ENCODE measurements at places on chromosomes 3 and 15. TPM values are rescaled to one million over a fixed set of nuclear protein-coding genes. Genes with fewer than 3 reads are reported as not detected.

PP2D1 gene
- not detected for total RNA-seq

MCTP2 gene
- 20.0 TPM for total RNA-seq

KLHL40 gene
- total RNA-seq, result not detected

CIB2 gene
- 8.6 TPM for total RNA-seq

STIMATE gene
- total RNA-seq, result 7.9 TPM

PLSCR1 gene
- total RNA-seq, result 32.1 TPM

PLA2G4B gene
- total RNA-seq, result 8.2 TPM

DNAH1 gene
- 1.2 TPM for total RNA-seq

CPEB1 gene
- total RNA-seq, result under 0.01 TPM

KNG1 gene
- total RNA-seq, result not detected

CCDC39 gene
- total RNA-seq, result not detected

DUOXA2 gene
- total RNA-seq, result not detected

WDR93 gene
- total RNA-seq, result not detected

IL17RB gene
- not detected for total RNA-seq

LRRN1 gene
- total RNA-seq, result 0.26 TPM

ARPP21 gene
- not detected for total RNA-seq

CHRNB4 gene
- total RNA-seq, result not detected

GCSAM gene
- total RNA-seq, result 0.26 TPM

POPDC2 gene
- 0.26 TPM for total RNA-seq

MKRN2OS gene
- total RNA-seq, result 2.1 TPM

PDE12 gene
- 12.6 TPM for total RNA-seq

TTLL13 gene
- total RNA-seq, result under 0.01 TPM

KY gene
- not detected for total RNA-seq

ACAN gene
- not detected for total RNA-seq

GP9 gene
- total RNA-seq, result not detected

MFGE8 gene
- total RNA-seq, result 38.8 TPM

MCF2L2 gene
- 0.26 TPM for total RNA-seq

GPR149 gene
- total RNA-seq, result not detected

CHRM5 gene
- not detected for total RNA-seq

RTP1 gene
- total RNA-seq, result not detected

INKA1 gene
- 19.5 TPM for total RNA-seq

GRIP2 gene
- total RNA-seq, result under 0.01 TPM

SLC24A5 gene
- not detected for total RNA-seq

CLEC3B gene
- 0.13 TPM for total RNA-seq

B3GALNT1 gene
- 7.4 TPM for total RNA-seq

IL16 gene
- 0.79 TPM for total RNA-seq

DPH6 gene
- total RNA-seq, result 18.4 TPM

HRG gene
- not detected for total RNA-seq

YEATS2 gene
- 18.2 TPM for total RNA-seq

TMEM207 gene
- total RNA-seq, result not detected

FEZF2 gene
- not detected for total RNA-seq

CFAP91 gene
- not detected for total RNA-seq

SLC15A2 gene
- total RNA-seq, result 2.8 TPM

MASP1 gene
- total RNA-seq, result 3.9 TPM

All from bronchial epithelial cell (primary cell).